Brain (organoid and tissue), 16 donors: ENCODE measurements at places on chromosomes 3 and 15.

DNA sequence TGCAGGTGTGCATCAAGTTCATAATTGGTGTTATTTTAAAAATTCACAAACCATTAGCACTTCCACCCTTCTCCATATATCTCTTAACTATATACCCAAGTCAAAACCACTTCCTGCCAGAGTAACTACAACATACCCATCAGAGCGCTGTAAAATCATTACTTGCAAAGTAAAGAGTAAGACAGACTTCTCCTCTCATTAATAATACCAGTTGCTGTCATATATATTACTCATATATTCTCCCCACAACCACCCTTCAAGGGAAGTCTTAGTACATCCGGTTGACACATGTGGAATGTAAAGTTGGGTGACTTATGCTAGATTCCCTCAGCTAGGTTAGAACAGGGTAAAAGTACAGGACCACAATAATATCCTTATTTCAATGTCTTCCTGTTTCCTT is 5.6 kb downstream of the TERC start:
- no peak for DNase-seq

GRCh38 chr15:99435877-99436541 is 129.8 kb upstream of the MEF2A start:
- no peak for DNase-seq

DNA sequence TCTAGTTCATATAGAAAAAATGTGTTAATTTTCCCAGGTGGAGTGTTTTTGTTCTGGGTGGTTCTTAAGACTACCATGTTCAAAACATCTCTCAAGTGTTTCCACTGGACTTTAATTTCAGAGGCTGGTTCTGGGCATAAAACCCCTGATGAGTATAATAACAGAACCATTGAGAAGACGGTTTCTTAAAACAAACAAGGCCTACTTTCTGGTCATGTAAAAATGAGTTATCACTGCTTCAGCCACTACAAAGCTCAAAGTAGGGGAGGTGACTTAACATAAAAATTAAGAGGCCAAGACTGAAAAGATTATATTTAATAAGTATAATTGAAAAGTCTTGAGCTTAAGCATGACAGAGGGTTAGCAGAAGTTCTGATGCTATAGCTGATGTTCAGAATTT is 33.8 kb downstream of the RYR3 start:
- no peak for DNase-seq

GRCh38 chr3:132679911-132680310 is 19.8 kb downstream of the UBA5 start:
- no peak for DNase-seq

DNA sequence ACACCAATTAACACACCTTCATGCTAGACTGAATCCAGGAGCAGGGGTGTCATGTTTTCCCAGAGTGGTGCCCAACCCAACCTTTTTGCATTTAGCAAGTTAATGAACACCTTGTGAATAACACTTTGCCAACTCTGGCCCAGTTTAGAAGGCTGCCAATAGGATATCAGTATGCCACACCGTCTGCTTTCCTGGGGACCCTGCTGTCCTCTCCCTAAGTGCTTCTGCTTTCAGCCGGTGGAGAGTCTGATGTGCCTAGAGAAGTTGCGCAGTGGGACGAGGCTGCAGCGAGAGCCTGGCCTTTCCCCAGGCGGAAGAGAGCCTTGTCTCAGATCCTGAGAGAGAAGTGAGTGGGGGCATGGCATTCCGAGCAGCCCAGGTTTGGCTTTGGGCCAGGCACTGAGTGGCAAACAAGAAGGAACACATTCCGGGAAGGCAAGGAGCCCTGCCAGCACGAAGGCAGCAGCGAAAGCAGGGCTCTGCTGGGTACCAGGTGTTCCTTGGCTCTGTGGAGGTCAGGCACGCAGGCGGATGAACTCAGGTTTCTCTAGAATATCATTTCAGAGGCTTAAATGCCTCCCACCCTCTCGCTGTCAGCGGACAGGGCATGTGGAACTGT is 36.9 kb downstream of the SENP8 start:
- peak; percentile 76 for DNase-seq

GRCh38 chr3:108428586-108428985 is 81.8 kb downstream of the MYH15 start:
- no peak for DNase-seq

DNA sequence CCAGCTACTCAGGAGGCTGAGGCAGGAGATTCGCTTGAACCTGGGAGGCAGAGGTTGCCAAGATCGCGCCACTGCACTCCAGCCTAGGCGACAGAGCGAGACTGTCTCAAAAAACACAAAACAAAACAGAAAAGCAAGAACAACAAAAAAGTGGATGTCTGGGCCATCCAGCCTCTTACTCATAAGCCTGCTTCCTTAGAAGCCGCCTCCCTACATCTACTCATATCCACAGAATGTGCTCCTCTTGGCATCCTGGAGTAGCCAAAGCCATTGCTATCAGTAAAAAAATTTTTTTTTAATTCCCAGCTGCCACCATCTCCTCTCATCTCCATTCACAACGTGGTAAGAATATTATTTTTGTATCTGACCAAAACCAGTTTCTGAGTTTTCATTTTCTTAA is 10.8 kb downstream of the ZSCAN2 start:
- no peak for DNase-seq

- no peak for DNase-seq
These were observed 108.4 kb downstream of the ZNF609 start for GRCh38 chr15:64568765-64569164.

- DNase-seq, result no peak
These were observed 81.4 kb upstream of the GUCA1C start for GRCh38 chr3:109035082-109035481.

GRCh38 chr15:63968700-63969099 is 77.6 kb downstream of the DAPK2 start:
- DNase-seq, result no peak

GRCh38 chr3:139227165-139227564 is 116.7 kb upstream of the MRPS22 start:
- peak; percentile 44 for DNase-seq

DNA sequence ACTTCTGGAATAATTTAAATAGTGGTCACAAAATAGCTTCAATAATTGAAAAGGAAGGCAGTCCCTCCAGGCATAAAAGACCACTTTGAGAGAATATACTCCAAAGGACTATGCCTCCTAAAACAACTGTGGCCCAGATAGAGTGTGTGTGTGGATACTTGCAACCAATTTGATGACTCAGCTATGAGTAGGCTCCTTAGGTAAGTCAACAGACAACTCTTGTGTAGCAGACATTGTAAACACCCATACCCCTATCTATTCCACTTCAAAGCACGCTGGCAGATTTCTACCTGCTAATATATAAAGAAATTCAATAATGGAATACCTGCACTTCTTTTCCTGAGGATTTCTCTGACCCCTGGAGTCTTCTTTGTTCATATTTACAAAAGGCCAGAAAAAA is 254.5 kb downstream of the NEK10 start:
- DNase-seq, result no peak

- no peak for DNase-seq
These were observed 157.6 kb upstream of the PPP2R3A start for GRCh38 chr3:135807879-135808278.

GRCh38 chr3:196143708-196144382 is 62.0 kb upstream of the TFRC start:
- no peak for DNase-seq

DNA sequence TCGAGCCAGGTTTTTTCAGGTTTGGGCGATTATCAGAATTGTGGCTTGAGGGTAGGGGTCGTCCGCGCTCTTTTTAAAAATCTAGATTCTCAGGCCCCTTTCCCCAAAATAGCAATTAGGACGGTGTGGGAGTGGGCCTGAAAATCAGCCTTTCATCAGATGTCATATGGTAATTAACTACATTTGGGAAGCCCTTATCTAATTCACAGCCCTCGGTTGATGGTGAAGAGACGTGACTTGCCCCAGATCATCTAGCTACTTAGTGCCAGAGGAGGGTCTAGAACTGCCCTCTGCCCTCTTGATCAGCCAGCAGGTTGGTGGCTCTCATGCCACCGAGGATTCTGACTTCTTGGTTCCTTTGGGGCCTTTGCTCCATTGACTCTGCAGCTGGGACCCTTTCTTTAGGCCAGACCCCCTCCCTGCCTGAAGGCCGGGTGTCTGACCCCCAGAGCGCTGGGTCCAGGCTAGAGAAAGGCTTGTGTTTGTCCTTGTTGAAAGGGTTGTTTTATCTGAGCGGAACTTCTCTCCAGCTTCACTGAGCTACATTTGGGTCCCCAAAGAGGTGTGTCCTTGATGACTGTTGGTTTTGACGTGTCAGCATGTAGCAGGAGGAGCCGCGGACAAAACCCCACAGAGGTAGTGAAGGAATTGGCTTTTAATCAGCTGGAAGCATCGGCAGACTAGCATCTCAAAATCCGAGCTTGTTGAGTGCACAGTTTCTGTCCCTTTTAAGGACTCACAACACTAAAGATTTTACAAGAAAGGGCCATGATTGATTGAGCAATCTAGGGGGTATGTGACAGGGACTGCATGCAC is 857 bp downstream of the AEN start:
- DNase-seq, result no peak

DNA sequence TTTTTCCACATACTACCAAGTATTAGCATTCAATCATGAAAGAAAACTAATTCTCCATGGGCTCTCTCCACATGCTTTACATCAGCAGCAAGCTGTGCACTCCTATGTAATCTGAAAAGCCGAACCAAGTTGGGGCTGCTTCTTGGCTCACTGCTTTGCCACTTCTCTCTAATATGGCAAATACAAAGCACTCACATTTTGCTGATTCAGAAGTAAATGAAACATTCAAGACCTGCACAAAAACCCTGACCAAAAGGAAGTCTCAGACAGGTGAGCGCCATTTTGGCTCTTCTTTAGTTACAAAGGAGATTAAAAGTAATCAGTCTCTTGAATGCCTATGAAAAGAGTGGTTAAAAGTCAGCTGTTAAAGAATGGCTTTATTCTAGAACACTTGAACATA is 915.2 kb downstream of the FHIT start:
- no peak for DNase-seq

- no peak for DNase-seq
These were observed 78.2 kb downstream of the CYP19A1 start for GRCh38 chr15:51260202-51260601.

- DNase-seq, result peak; percentile 53
These were observed 368.0 kb upstream of the AGTR1 start for GRCh38 chr3:148329481-148330235.

- DNase-seq, result no peak
These were observed 30.4 kb upstream of the CORO2B start for GRCh38 chr15:68548364-68548763.

DNA sequence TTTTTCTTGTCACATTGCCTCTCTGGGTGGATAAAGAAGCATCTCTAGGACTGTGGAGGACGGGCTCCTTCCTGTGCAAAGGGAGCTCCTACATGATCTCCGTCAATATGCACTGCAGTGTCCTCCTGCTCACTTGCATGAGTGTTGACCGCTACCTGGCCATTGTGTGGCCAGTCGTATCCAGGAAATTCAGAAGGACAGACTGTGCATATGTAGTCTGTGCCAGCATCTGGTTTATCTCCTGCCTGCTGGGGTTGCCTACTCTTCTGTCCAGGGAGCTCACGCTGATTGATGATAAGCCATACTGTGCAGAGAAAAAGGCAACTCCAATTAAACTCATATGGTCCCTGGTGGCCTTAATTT is 478 bp downstream of the GPR15 start:
- DNase-seq, result no peak
